ENCODE measurements at places on chromosomes 1 and 21.

- no peak for DNase-seq
Observed at GRCh38 chr1:236509647-236510401, 14.0 kb upstream of the LGALS8 start.

- DNase-seq = no peak
Observed at GRCh38 chr1:9823693-9823942, 147 bp downstream of the CLSTN1 start.

- DNase-seq = no peak
Observed at GRCh38 chr1:234586892-234587485, 23.0 kb downstream of the IRF2BP2 start.

DNA sequence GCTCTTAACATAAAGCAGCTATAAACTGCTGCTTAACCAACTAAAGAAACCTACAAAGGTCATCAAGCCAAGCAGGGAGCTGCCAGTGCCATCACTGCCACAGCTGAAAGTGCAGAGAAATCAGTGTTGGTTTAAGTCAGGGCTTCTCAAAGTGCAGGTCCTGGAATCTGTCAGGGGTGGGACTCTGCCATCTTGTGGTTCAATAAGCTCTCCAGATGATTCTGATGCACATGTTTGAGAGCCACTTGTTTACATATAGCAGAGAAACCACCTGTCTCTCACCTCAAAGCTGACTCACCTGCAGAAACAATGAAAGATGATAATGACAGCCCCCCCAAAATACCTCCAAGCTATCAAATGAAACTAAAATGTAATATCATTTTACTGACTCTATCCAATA, 49.3 kb downstream of the SH3GLB1 start:
- no peak for DNase-seq

GRCh38 chr1:6301526-6301925, 40.6 kb upstream of the GPR153 start:
- no peak for DNase-seq

DNA sequence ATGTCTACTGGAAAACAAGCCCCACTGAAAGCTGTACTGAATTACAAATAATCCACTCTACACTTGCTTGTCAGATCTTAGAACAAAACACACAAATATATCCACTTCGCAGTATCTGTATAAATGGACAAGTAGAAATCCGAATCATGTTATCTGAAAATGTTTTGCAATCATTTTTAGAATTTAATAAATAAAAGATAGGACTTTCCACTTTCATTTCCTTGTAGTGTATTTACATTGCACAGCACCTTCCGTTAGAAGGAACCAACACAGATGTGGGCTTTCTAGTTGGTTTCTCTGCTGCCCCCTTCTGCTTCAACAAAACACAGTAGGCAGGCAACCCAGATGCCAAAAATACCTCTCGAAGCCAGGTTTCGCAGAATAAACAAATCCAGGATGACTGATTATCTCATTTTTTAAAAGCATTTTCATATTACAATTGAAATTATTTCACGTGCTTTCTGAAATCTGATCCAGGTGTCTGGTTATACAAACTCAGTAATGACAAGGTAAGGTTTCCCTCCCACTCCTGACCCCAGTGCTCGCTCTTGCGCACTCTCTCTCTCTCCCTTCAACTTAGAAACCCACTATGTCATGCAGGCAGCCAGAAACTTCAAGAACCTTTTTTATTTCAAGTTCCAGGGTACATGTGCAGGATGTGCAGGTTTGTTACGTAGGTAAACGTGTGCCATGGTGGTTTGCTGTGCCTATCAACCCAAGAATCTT, 389.9 kb downstream of the SMYD3 start:
- peak; percentile 67 for DNase-seq

DNA sequence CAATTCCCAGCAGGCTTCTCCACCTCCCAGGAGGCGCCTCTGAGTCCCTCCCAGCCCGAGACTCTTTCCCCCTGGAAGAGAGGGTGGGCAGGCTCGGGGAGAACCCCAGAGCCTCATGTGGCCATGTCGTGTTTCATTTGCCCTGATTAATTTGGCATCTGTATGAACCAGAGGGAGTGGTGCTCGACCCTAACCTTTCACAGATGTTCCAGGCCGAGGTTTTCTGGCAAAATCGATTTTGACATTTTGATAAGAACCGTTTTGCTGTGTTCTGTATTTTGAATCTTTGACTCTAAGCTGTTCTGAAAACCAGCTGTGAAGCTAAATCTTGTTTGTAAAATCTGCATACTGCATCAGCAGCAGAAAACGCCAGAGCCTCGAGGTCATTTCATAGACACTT, 367.4 kb downstream of the CAMTA1 start:
- no peak for DNase-seq

GRCh38 chr21:43928222-43929125, 63.5 kb downstream of the AGPAT3 start:
- no peak for DNase-seq

- DNase-seq = no peak
Observed at GRCh38 chr1:205477121-205477758, 21.4 kb upstream of the BLACAT1 start.

DNA sequence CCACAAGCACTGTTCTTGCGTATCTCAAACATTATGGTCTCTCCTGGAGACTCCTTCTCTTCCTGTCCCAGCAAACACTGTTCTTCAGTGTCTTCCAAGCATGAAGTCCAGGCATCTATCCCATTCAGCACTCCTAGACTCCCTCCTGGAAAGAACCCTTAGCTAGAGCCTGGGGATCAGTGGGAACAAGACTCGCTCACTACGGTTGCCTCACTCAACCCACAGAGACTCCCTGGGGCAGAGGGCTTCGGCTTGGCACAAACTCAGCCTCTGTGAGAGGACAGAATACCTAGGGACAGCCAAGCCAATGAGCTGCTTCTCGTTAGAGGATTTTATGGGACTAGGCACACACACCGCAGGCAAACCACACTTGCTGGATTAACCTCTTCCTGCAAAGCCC, 86.5 kb upstream of the IPO9 start:
- no peak for DNase-seq

DNA sequence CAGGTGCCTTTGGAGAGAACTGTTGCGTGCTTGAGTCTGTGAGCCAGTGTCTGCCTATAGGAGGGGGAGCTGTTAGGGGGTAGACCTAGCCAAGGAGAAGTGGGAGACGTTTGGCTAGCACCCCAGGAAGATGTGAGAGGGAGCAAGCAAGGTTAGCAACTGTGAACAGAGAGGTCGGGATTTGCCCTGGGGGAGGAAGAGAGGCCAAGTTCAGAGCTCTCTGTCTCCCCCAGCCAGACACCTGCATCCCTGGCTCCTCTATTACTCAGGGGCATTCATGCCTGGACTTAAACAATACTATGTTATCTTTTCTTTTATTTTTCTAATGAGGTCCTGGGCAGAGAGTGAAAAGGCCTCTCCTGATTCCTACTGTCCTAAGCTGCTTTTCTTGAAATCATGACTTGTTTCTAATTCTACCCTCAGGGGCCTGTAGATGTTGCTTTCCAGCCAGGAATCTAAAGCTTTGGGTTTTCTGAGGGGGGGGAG, 2.4 kb downstream of the BTG2 start:
- DNase-seq = no peak

DNA sequence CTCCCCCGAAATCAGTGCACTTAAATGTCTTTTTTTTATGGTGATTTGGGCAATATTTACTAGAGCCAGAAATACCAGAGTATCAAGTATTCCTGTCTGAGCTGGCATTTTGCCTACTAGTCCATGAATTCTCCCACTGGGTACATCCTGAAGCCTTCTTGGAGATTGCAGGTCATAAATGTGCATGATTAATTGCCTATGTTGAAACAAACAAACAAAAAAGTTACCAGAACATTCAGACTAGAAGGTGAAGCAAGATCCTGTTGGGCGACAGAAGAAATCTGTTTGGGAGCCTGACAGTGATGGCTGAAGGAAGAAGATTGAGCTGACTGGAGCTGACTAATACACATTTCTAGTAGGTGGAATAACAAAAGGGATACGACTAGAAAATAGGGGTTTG, 127.4 kb upstream of the NRIP1 start:
- no peak for DNase-seq

GRCh38 chr1:156858555-156858956, 361 bp downstream of the INSRR start:
- DNase-seq = no peak

DNA sequence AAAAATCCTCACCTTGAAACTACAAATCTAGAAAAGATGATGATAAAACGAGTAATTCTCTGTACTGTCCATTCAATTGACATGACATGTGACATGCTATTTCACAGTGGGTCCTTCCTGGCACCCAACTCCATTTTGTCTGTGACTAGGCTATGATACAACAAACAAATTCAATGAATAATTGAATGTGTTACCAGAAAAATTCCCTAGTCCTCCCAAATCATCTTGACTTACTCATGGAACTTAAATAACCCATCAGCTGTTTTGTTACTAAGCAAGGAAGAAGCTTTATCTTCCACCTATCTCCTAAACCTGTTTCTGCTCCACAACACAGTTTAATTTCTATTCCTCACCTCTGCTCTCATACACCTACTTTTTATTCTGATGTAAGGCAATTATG, 30.4 kb downstream of the B3GALNT2 start:
- DNase-seq = no peak

DNA sequence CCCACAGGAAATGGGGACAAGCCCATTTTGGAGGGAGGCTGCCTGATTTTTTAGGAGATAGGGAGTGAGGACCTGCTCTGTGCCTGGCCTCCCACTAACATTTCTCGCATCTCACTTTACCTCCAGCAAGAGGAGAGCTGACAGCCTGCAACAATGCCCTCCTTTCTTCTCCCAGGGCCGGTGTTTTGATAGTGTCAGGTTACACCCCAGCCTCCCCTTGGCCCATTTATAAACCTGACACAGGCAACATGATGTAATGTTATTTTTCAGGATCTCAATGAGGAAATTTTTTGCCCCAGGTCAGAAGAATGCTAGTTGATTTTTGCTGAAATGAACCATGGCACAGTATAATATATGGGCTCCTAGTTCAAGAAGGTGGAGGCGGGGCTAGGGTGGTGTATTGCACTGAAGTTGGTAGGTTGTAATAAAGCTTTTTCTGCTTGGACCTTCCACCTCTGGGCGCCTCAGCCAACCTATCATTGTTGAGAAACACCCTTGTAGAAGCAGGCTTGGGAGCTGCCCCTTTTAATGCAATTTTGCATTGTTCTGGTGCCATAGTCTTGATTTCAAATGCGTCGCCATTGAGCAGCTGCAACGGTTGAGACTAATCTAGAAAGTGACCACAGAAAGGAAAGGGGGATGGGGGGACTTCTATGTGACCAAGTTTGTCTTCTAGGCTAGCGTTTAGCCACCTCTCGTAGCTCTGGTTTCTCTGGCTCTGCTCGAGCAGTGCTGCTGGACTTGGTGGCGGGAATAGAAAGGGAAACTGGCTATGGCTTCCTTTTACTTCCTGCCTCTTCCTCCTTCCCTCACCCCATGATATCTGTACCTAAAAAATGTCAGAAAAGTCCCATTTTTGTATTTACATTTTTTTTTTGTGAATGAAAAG, 53.0 kb downstream of the PBX1 start:
- no peak for DNase-seq

DNA sequence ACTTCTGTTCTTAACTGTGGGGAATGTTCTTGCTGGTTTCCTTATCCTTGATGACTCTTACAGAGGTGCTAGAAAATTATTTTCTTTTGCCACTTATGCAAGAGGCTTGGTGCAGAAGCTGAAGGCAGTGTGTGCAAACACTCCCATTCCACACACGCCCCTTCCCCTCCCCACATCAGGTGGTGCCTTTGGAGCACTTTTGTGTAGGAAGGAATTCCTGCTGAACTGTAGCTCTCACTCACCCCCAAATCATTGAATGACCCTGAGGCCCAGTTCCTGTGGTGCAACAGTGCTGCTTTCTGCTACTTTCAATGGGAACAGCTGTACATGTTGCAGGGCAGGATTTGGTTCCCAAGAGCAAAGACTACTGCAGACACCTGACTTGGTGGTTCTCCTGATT, 101.8 kb downstream of the CD247 start:
- no peak for DNase-seq

- DNase-seq = no peak
Observed at GRCh38 chr1:207181847-207182246, 77.8 kb downstream of the C4BPA start.

DNA sequence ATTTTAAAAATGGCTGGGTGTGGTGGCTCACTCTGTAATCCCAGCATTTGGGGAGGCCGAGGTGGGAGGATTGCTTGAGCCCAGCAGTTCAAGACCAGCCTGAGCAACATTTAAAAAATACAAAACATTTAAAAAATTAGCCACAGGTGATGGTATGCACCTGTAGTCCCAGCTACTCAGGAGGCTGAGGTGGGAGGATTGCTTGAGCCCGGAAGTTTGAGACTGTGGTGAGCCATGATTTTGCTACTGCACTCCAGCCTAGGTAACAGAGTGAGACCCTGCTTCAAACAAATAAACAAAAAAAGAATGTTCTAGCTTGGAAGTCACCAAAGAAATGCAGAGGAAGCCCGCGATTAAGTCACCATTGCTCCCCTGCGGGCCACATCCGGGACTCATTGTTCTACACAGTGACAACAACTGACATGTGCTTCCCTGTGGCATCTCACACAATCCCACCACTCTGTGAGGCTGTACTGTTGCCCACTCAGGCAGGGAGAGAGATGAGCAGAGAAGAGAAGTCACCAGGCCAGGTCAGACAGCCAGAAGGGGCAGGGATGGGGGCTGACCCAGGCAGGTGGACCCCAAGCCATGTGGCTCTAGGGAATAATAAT, 18.4 kb upstream of the SPATC1L start:
- peak; percentile 12 for DNase-seq

GRCh38 chr21:21000591-21001175, 2.5 kb downstream of the NCAM2 start:
- DNase-seq = no peak

GRCh38 chr1:59115865-59116264, 181.0 kb upstream of the FGGY start:
- no peak for DNase-seq

- no peak for DNase-seq
Observed at GRCh38 chr1:149877211-149877946, 22.0 kb upstream of the BOLA1 start.

DNA sequence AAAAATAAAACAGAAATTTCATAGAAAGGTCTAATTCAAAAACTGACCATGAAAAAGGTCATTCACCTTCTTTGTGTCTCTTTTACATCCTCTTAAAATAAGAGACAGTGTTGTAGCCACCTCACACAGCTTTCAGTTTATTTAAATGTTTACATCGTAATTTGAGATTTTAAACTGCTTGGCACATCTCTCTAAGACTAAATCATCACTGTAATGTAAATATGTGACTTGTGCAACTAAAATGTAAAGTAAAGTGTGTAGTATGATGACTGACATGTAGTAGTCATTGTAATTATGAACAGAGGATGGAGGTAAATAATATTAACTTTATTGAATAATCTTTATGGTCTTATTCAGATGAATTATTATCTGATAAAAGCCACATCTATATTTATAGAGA, 283.9 kb downstream of the KCNT2 start:
- DNase-seq = no peak

DNA sequence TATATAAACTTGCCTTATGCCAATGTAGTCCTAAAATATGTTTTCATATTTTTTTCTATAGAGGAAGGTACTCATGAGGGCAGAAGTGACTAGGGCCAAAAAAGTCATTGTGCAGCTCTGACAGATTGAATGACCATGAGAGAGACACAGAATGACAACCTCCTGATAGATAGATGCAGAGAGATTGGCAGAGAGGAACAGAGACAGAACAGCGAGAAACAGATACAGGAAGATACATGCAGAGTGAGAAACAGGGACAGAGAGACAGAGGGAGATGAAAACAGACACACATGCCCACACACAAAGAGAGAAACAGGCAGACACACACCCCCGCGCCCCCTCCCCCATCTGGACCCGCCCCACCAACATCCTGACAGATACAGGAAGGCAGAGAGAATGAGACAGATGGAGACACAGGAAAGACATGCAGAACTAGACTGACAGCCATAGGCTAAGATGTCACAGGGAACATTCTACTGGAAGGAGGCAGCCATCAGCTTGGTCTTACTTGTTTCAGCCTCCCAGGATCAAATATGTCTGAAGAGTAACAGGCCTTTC, 211.1 kb downstream of the ST6GALNAC3 start:
- DNase-seq = no peak

All from CD4-positive, alpha-beta T cell treated with Interferon alpha-2 for 1 hour (primary cell).